ENCODE measurements at places on chromosomes 7 and 10. TPM values are rescaled to one million over a fixed set of nuclear protein-coding genes. Genes with fewer than 3 reads are reported as not detected.

GRCh38 chr10:30586828-30587227 lies 42.7 kb downstream of the LYZL2 start:
- no peak for DNase-seq

PTPRZ1 gene
- polyA plus RNA-seq = not detected

SLC29A4 gene
- 14.8 TPM for polyA plus RNA-seq

LIPN gene
- polyA plus RNA-seq = not detected

DNA sequence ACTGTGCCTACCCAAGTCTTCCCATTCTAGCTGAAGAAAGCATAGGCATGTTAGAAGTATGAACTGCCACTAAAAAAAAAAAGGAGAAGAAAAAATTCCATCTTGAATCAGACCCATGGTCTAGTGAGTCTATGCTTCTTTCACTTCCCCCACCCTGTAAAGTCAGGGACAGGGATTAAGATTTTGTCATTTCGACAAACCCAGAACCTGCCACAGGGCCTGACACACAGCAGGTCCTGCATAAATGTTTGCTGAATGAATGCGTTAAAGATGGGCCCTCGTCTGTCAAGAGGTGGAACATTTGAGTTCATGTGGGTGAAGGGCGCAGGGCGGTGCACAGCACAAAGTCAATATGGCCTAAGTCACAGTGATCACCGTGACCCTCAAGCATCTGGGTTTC lies 4.9 kb downstream of the HIPK2 start:
- DNase-seq = no peak

- peak; percentile 66 for DNase-seq
Observed at GRCh38 chr10:79929409-79929904, 19.4 kb downstream of the SFTPD start.

CREM gene
- 47.2 TPM for polyA plus RNA-seq

DNA sequence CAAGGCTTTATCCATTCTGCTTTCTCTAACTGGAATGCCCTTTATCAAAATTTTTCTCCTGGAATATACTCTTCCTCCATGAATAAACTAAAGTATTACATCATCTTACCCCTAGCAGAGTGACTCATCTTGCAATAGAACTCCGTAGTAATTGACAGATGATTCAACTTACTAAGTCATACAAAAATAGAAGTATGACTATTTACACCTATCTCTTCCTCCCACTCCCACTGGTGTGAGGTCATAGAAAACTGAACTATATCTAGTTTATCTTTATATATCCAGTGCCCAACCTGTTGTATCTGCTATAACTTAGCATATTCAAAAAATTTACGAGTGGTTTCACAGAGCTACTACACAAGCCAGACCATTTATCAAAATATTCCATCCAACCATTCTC lies 26.1 kb downstream of the ABCB1 start:
- no peak for DNase-seq

MMD2 gene
- not detected for polyA plus RNA-seq
